GM12864 (cell line): ENCODE measurements at places on chromosomes 2 and 18.

- DNase-seq = no peak
Observed at GRCh38 chr18:75066936-75067335, 142.0 kb downstream of the PTGR3 start.

- DNase-seq = no peak
Observed at GRCh38 chr2:29374823-29375222, 259.6 kb downstream of the CLIP4 start.

DNA sequence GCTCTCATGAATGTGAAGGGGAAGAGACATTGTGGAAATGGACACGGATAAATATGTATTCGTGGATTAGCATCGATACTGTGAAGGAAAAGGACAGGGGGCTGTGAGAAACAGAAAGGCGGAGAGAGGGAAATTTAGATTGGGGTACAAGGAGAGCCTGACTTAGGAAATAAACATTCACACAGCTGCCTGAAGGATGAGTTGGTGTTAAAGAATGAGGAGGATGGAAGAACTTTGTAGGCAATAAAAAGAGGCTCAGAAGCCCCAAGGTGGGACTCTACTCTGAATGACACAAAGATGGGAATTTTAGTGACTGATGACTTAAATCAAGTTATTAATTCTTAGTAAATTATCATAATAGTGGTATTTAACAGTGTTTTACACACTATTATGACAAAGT, 10.1 kb downstream of the MYO1B start:
- no peak for DNase-seq

- no peak for DNase-seq
Observed at GRCh38 chr2:196075196-196075595, 6.6 kb upstream of the DNAH7 start.

DNA sequence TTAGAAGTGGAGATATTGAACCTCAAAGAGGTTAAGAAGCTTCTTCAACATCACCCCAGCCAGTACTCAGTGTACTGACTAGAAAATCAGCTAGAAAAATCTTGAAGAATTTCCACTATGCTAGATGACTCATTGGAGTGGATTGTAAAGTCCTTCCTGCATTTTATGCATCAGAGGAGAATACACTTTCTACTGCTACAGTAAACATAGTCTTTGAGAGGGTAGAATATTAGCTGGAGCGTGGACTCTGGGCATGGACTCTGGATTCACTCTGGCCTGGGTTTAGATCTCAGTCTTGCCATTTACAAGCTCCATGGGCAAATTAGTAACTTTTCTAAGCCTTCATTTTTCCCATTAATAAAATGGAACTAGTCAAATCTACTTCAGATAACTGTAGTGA, 215.9 kb downstream of the IRS1 start:
- DNase-seq = no peak

GRCh38 chr2:133892352-133892913, 324.2 kb upstream of the NCKAP5 start:
- no peak for DNase-seq

GRCh38 chr2:21811541-21811940, 687.8 kb downstream of the TDRD15 start:
- no peak for DNase-seq

GRCh38 chr2:226336283-226336682, 463.3 kb downstream of the IRS1 start:
- no peak for DNase-seq

DNA sequence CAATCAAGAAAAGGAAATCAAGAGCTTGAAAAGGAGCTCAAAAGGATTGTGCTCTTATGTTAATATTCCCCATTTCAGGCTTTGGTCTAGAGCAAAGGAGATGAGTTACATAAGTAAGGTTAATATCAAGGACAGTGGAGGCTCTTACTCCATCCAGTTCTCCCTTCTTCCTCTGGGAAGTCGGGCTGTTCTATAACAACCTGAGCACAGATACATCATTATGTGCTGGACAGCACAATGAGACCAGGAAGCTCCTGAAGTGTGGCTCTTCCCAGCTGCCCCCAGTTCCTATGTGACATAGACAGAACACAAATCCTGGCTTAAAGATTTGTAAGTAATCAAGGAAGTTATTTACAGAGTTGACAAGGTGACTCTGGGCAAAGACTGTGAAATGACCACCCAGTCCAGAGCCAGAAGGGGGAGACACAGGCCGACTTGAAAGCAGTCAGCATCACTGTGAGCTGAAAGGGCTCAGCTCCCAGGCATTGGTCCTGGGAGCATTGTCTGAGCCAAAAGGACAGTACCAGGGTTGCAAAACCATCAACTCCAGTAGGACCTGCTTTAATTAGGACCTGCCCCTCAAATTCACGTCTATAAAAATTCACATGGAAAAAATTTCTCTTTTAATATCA, 917.6 kb upstream of the ACVR2A start:
- DNase-seq = no peak

DNA sequence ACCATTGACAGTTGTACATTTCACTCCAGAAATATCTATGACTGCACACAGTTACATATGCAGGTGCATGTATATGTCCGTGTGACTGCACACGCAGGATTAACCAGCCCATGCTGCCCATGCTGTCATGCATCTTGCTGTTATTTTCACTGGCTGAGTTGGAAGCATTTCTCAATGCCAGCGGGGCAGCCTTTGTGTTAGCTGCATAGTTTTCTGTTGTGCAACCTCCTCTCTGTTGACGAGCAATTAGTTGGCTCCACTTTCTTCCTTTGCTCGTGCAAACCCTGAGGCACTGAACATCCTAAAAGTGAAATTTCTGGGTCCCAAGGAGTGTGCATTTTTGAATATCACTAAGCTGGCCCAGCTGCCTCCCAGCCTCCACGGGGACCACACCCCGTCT, 133.4 kb upstream of the GLI2 start:
- no peak for DNase-seq

DNA sequence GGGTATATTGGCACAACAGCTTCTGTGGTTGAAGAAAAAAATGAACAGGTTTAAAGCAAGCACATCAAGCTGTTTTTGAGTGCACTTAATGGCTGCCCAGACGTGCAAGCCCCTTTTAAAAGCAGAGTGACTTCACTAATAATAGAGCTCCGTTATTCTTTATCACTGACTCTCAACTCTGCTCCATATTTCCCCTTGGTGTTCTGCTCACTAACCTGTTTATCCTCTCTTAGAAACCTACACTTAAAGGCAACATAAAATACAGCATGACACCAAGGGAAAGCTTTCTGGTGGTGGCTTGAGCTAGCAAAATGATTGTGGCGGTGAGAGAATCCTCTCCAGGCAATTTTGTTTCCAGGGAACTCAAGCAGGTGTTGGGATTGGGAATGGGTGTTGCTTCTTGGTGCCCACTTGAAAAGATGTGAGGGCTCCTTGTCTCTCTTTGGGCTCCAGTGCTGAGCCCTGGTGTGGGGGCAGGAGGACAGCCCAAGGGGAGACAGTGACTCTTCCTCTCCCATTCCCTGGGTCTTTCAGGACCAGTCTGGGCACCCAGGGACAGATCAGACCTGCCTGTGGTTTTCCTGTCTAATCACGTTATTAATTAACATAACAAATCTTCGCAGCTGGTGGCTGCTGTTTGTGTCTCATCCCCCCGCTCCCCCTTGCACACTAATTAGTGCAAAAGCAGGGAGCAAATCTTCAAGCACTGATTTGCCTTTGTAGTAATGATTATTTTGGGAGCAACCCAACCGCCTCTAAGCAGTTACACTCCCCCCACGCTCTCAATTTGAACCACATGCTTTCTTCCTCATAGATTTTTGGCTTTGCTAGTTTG, 289.4 kb upstream of the CXCR4 start:
- DNase-seq = no peak

DNA sequence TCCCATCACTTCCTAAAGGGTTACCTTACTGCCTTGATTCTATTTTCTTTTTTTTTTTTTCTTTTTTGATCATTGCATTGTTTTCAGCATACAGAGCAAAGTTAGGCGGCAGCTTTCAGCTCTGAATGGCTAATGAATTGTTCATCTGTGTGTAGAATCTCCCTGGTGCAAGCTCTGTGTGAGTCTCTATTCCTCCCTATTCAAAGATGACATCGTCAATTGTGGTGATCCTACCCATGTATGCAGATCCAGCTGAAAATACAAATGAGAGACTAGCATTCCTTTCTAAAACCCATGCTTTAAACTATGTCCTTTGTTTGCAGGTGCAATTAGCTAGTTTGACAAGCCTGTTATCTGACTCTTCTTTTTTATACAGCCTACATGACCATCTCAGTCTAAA, 539.0 kb downstream of the ARHGAP15 start:
- DNase-seq = no peak

DNA sequence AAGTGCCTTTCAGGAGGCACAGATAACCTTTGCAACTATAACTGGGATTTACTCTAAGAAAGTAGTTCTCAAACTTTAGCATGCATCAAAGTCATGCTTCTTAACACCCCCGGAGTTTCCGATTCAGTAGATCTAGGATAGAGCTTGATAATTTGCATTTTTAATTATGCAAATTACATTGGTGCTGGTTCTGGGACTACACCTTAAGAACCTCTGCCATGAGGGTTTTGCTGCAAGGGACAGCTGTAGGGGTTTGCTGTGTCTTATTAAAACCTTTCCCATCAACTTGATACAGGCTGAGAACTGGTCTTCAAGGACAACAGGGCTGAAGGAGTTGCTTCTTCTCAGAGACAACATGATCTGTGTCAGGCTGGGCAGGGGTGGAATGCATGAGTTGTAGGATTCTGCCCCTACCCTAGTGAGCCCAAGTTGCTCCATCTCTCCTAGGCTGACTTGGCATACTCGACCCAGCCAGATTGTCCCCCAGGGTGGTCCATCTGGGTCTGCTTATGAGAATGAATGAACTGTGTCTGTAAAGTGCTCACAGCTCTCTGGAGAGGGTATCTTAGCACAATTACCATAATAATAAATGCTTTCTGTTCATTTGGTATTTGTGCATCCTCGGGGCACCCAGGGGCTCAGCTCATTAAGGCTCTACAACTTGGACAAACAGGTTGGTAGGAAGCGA, 232.7 kb downstream of the CLIP4 start:
- no peak for DNase-seq

DNA sequence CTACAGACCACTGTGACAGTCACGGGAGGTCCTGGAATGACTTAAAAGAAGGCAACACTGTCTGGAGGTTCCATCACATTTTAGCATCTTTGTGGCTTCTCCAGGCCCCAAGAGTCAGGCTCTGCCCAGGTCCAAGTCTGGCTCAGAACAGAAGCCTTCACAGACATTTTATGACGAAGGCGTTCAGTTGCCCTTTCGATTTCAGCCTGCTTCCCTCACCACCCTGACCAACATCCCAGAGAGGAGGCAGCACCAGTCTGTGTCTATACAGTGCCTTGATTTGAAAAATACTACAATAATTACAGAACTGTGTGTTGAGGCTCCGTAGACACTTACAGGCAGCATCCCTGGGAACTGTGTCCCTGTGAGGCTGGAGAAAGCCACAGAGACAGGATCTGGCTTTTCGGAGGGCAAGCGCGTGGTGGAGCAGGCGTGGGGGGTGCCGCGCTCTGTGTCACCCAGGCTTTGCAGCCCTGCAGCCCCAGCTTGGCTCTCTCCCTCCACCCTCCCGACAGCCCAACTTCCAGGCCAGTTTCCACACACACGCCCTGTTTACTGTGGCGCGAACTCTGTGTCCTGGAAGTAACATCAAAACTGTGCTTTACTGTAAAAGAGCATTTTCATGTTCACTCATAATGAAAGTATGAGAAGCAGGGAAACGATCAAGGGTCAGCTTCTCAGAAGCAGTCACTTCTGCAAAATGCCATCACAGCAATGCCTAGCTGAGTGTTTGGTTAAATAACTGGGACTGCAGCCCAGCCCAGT, 153.5 kb upstream of the ALKAL2 start:
- no peak for DNase-seq

DNA sequence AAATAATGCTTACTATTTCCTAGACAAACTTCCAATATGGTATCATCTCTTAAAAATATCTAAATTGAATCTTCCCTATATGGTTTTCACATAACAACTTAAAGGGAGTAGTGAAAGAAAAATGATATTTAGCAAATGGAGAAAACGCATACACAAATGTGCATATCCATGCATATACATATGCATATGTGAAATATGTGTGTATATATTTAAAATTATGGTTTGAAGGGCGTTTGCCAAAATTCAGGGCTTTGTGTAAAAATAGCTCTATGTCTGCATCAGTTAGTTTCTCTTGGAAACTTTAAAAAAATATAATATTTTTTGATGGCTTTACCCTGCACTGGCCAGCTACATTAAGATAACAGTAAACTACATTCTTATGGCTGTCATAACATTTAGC, 986.7 kb downstream of the BCL11A start:
- DNase-seq = no peak

DNA sequence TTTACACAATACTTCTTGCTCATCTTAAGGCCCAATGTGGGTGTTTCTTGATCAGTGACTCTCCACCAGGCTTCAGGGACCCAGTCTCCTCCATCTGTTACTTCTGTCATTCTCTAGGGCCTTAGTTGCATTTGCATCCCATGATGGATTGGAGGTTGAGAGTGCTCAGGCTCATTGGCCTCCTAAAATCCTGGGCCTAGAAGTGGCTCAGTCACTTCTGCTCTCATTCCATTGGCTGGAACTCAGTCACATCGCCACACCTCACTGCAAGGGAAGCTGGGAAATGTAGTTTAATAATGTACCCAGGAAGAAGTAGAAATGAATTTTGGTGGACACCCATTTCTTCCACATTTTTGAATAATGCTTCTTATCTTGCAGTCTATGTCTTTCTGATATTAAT, 223.5 kb downstream of the HRH4 start:
- no peak for DNase-seq

DNA sequence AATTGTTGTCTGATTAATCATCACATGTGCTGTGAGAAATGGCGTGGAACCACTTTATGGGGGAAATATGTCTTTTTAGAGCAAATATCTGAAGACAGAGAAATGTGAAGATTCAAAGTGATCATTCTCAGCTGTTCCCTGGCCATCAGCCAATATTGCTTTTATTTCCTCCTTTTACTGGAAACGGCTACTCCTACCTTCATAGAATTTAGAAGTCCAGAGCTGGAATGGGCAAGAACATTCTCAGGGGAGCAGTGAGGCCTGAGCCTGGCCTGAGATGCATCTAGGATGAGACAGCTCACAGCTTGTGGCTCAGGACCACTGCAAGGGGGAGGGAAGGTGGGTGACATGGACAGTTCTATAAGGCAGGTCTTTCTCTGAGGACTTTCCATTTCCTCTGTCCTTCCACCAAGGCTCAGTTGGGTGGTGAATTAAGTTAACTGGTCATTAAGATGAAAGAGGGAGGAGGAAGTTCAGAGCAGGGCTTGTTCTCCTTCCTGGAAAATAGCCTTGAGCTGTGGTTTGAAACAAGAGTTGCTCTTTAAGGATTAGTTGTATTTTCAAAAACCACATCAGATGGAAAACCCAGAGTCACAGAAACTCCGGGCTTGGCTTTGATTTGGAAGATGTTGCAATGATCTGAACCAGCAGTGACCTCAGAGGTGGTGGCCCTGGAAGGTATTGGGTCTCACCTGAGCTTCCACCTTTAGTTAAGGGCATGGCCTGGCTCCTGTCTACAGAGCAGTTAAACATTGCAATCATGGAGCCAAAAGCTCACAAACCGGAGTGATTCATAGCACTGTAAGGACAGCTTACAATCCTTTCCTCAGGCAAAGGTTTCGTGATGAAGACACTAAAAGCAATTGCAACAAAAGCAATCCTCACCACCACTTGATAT, 144.3 kb downstream of the VAPA start:
- DNase-seq = no peak
